Right cardiac atrium (tissue), 5 donors: ENCODE measurements at places on chromosomes 4 and X. TPM values are rescaled to one million over a fixed set of nuclear protein-coding genes. Genes with fewer than 3 reads are reported as not detected.
A peak's percentile ranks its signal among the peaks of the same experiment; 100 is the strongest.

CT47B1 gene
- total RNA-seq: not detected

DNA sequence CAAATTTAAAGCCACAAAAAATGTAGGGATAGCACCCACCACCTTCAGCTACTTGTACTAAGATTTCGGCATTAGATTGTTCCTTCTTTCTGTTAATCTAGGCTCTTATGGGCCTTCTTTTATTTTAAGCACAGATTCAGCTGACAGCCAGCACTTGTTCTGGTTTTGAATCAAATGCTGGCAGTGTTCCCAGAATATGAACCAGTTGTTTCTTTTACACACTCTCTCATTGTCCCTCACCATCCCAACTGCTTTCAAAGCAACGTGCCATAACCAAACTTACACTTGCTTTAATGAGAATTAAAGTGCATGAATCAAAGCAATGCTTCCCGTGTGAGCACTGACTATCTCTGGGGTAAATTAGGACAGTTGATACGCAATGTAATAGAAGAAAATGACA is 744.5 kb upstream of the FAM241A start:
- no peak for DNase-seq

- DNase-seq: no peak
Observed at GRCh38 chr4:15961781-15962510, 1.0 kb downstream of the FGFBP2 start.

GC gene
- total RNA-seq: 0.61 TPM

DNA sequence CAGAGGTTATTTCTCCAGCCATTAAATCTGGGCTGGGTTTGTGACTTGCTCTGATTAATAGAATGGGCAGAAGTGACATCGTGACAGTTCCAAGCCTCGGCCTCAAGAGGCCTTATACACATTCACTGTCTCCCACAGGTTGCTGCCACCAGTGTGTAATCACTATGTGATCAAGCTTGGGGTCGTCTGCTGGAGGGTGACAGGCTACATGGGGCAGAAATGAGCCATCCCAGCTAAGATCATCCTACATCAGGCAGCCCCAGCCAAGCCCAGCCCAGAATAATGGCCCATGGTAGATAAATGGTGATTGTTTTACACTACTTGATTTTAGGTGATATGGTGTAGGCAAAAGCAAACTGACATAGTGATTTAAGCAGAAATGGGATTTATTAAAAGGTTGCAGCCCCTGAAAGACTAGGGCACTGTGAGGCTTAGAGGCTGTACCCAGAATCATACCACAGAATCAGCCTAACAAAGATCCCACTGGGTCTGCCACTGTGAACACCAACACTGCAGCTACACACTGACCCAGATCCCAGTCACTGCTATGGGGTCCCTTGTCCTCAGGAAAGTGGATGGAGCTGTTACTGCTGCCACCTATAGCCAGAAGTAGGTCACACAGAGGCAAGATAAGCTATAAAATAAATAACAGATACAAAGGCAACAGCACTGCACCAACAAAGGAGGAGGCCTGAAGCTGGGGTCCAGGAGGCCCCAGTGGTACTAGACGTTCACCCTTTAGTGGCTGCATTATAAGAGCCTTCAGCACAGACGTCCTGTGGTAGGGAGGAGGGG is 159.6 kb upstream of the RBPJ start:
- no peak for DNase-seq

HSD17B13 gene
- total RNA-seq: 0.12 TPM

- no peak for DNase-seq
Observed at GRCh38 chrX:72624194-72624593, 51.6 kb upstream of the HDAC8 start.

- no peak for DNase-seq
Observed at GRCh38 chr4:90715242-90715641, 588.0 kb downstream of the CCSER1 start.

GAGE12E gene
- total RNA-seq: not detected

RNF128 gene
- total RNA-seq: 1.1 TPM

- DNase-seq: no peak
Observed at GRCh38 chr4:139142980-139143379, 34.0 kb downstream of the ELF2 start.

DNA sequence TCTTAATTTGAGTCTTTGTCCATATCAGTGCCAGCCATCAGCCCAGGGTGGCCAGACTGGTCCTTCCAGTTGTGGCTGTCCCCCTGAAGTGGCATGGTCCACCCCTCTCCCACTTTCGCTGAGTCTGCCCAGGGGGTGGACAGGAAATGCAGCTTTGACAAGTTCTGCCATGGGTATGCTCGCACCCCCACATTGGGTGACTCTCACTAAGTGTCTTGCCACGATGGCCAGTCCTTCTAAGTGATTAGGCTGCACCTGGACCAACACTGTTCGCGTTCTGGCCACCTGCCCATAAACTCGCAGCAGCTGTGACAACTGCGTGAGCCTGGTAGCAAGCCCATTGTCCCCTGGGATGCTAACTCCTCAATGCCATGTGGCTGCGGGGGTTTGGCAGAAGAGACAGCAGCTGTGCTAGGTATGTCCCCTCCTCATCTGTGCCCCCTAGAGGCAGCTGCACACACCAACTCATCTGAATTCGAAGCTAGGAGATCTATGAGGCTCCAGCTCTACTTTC is 10.0 kb upstream of the LNX1 start:
- peak; percentile 48 for DNase-seq

GRCh38 chrX:73851014-73852009 is 288.3 kb downstream of the CHIC1 start:
- DNase-seq: peak; percentile 87

DNA sequence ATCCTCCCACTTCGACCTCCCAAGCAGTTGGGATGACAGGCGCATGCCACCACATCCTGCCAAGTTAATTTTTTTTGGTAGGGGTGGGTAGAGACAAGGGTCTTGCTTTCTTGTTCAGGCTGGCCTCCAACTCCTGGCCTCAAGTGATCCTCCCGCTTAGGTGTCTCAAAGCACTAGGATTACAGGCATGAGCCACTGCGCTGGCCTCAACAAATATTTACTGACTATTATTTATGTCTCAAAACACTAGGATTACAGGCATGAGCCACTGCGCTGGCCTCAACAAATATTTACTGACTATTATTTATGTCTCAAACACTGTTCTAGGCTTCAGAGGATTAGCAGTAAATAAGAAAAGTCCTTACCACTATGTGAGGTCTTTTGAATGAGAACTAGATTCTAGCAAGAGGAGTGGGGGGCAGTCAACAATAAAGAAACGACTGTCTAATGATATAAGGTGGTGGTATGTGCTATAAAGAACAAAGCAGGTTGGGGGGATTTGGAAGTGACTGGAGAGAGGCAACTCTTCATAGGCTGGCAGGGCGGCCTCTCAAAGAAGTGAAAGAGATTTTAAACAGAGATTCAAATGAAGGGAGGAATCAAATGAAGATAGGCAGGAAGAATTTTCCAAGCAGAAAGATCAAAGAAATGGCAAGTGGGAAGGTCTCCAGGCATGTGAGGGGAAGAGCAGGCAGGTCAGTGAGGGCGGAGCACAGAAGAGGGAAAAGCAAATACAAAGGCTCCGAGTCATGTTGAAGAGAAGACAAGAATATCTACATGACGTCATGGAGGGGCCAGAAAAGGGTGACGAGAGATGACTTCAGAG is 12.7 kb upstream of the ACSL1 start:
- no peak for DNase-seq

GRCh38 chr4:83604321-83604720 is 68.4 kb downstream of the GPAT3 start:
- DNase-seq: no peak

- DNase-seq: peak; percentile 26
Observed at GRCh38 chr4:5142726-5143125, 91.4 kb downstream of the STK32B start.

GRCh38 chr4:169770416-169770815 is 12.7 kb upstream of the HPF1 start:
- DNase-seq: no peak

DNA sequence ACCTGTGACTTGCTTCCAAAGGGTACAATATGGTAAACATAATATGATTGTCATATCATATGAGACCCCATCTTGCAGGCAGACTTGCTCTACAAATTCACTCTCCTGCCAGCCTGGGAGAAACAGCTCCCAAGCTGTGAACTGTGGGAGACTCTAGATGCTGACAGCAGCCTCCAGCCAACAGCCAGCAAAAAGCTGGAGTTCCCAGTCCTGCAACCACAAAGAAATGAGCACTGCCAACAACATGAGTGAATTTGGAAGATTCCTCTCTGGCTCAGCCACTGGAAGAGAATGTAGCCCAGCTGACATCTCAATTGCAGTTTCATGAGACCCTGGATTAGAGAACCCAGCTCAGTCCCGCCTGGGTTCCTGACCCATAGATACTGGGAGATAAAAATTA is 145.4 kb downstream of the QDPR start:
- DNase-seq: peak; percentile 74

GRCh38 chr4:118047043-118047442 is 12.8 kb downstream of the NDST3 start:
- DNase-seq: no peak

FAM9C gene
- total RNA-seq: not detected

CTAG2 gene
- not detected for total RNA-seq

GRCh38 chrX:19343085-19343534 is 617 bp upstream of the PDHA1 start:
- no peak for DNase-seq

DNA sequence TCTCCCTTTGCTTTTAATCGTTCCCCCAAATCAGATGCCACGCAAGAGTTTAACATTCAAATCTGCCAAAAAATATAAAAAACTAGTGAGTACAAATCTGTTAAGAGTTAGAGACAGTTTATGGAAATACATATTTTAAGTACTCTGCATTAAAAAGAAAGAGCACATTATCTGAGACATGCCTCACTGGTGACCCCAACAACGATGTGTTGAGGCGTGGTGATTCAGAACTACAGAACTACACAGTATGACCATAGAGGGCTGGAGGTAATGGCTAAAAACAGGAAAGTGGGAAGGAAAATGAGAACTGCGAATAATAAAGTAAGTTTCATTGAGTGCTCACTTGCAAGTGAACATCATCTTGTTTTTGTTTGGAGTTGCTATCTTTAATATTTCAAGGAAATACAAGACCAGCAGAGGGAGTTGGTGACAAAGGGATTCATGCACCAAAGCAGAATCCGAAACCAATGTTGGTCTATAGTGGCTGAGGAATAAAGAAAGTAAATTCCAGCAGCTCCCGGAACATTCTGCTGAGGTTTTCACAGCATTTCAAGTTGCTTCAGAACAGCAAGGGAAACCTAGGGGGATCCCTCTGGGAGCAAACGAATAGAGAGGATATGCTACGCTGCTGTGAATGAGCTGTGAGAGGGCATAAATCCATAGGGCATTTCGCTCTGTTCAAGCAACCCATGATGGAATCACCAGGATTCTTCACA is 92.2 kb downstream of the DCHS2 start:
- no peak for DNase-seq

GRCh38 chr4:126762663-126763247 is 870.0 kb upstream of the INTU start:
- DNase-seq: no peak

DRD5 gene
- not detected for total RNA-seq

MAMLD1 gene
- 3.1 TPM for total RNA-seq

ARR3 gene
- total RNA-seq: not detected

FAT1 gene
- 76.7 TPM for total RNA-seq

GRCh38 chrX:146224442-146224841 is 406.8 kb downstream of the SLITRK2 start:
- DNase-seq: no peak

PABPC4L gene
- 3.0 TPM for total RNA-seq

DNA sequence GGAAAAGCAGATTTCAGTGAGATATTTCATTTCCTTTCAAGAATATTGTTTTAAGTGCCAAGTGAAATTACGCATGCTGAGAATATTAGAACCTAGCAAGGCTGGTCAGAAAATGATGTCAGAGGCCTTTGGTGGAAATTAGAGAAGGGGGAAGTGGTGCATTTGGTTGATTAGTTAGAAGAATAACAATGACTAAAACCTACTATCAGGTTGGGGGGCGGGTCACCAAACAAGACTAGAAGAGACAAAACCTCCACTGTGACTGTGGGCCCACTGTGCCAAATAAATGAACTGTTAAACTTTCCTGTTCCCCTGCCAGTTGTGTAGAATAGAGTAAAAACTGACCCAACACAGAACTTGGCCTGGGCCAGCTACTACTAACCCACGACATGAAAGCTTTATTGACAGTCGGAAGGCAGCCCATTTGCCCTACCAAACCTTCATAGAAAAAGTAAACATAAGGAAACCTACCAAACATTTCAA is 2.9 kb downstream of the RAPGEF2 start:
- DNase-seq: peak; percentile 31

S100P gene
- not detected for total RNA-seq

CXCL3 gene
- total RNA-seq: 1.9 TPM

DNA sequence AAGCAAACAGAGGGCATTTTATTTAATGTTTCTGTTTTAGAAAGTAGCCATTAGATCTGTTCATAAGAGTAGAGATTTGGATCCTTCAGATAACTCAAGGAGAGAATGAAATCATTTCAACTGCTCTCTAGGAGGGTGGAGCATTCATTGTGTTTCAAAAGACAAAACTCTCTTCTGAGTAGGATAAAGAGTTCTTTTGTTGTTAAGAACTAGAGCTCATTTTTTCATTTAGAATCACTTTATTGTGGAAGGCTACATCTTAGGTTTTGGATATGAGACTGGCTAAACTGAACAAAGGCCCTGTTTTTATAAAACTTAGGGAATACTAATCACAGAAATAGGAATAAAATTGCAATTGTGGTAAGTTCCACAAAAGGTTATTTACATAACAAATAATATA is 193.9 kb upstream of the PCDH10 start:
- no peak for DNase-seq

- no peak for DNase-seq
Observed at GRCh38 chr4:93018806-93019205, 715.0 kb downstream of the GRID2 start.
